Upper lobe of right lung (tissue), 1 donor: ENCODE measurements at places on chromosomes 12 and 14. TPM values are rescaled to one million over a fixed set of nuclear protein-coding genes. Genes with fewer than 3 reads are reported as not detected.

The ZDHHC22 gene
- not detected for total RNA-seq

The TESPA1 gene
- total RNA-seq, result 6.7 TPM

DNA sequence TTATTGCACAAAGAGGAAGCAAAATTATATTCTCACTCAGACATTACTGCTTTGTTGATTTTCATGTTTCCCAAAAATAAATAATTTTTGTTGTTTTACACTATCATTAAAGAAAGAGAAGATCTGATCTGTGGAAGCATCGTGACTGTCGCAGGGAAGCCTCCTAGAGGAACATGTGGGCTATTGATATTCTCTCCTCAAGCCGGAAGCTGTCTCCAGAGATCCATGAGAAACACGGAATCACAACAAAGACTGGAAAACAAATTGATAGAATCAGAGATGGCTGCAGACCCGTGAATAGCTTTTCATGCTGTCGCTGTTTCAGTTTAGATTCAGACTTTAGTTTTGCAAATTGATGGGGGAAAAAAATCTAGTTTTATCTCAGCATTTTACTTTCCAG is 235.2 kb upstream of the TMPO start:
- no peak overlapping the region for H3K27ac ChIP-seq
- H3K27me3 ChIP-seq, result no peaks in the 10 kb centered on the region
- no peak overlapping the region for H3K4me3 ChIP-seq
- H3K4me1 ChIP-seq, result no peaks in the 10 kb centered on the region

The FAM161B gene
- total RNA-seq, result 3.8 TPM

The ADCY6 gene
- 42.9 TPM for total RNA-seq

The KRT5 gene
- total RNA-seq, result 8.8 TPM

DNA sequence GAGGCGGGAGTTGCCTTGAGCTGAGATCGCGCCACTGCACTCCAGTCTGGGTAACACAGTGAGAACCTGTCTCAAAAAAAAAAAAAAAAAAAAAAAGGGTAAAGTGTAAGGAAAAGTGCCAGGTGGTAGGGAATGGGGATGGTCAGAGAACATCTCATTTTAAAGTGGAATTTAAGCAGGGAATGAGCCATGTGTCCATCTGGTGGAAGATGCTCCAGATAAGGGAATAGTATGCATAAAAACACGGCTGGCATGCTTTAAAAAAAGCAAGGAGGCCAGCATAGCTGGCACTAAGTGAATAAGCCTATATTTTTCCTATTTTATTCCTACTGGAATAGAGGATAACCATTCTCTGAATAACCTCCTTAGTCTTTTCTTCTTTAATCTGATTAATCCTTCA is 33.7 kb downstream of the FAM186A start:
- no peaks in the 10 kb centered on the region for H3K4me1 ChIP-seq
- H3K4me3 ChIP-seq, result no peak overlapping the region
- no peak for DNase-seq
- no peaks in the 10 kb centered on the region for H3K36me3 ChIP-seq
- H3K27ac ChIP-seq, result no peak overlapping the region

- H3K27ac ChIP-seq, result no peak overlapping the region
- H3K4me3 ChIP-seq, result no peak overlapping the region
- no peaks in the 10 kb centered on the region for H3K4me1 ChIP-seq
- H3K27me3 ChIP-seq, result no peaks in the 10 kb centered on the region
- no peak for DNase-seq
- no peaks in the 10 kb centered on the region for H3K36me3 ChIP-seq
Observed at GRCh38 chr14:42110167-42110566, 503.5 kb downstream of the LRFN5 start.

- no peaks in the 10 kb centered on the region for H3K36me3 ChIP-seq
- no peak overlapping the region for H3K27ac ChIP-seq
- no peak for DNase-seq
- peaks cover 4% of the 10 kb centered on the region for H3K27me3 ChIP-seq
Observed at GRCh38 chr14:106309423-106309822, 783.0 kb downstream of the TMEM121 start.

GRCh38 chr14:49303946-49304516 is 282.1 kb downstream of the RPS29 start:
- no peaks in the 10 kb centered on the region for H3K27me3 ChIP-seq
- no peak overlapping the region for H3K27ac ChIP-seq
- H3K4me1 ChIP-seq, result no peaks in the 10 kb centered on the region
- H3K4me3 ChIP-seq, result no peak overlapping the region

DNA sequence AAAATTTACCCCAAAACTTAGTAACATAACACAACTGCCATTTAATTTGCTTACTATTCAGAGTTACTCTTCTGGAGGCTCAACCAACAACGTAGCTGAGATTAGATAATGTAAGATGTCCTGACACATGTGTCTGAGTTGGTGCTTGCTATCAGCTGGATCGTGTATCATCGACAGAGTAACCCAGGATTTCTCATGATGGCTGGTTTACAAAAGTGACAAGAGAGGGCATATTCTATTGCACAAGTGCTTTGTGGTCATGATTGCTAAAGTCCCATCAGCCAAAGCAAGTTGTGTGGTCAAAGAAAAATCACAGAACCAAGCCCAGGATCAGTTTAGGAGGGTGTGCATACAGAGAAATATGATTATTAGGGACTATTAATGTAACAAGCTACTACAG is 73.4 kb downstream of the CAPZA3 start:
- no peak overlapping the region for H3K4me3 ChIP-seq
- H3K27ac ChIP-seq, result no peak overlapping the region
- H3K4me1 ChIP-seq, result no peaks in the 10 kb centered on the region
- no peak for DNase-seq

DNA sequence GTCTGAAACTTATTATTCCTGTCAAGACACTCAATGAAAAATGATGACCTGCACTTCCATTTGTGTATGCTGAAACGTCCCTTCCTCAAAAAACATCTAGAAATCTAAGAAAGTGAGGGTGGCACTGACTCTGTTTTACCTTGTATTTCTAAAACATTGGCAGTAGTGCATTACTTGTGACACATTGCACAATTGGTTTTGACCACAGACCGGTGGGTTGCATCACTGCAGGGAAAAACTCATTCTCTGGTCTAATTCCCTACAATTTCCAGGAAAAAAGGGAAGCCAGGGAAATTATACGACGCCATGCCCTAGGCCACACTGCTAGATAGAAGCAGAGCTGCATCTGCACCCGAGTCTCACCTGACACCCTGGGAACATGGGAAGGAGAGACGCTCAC is 156.7 kb downstream of the NTF3 start:
- H3K27ac ChIP-seq, result no peak overlapping the region
- H3K4me1 ChIP-seq, result peaks cover 7% of the 10 kb centered on the region
- H3K4me3 ChIP-seq, result no peak overlapping the region
- H3K27me3 ChIP-seq, result no peaks in the 10 kb centered on the region
- no peak for DNase-seq

The TMEM63C gene
- 0.06 TPM for total RNA-seq

GRCh38 chr14:100287202-100287997 is 18.8 kb downstream of the SLC25A29 start:
- peak; percentile 31 for DNase-seq
- H3K4me3 ChIP-seq, result no peak overlapping the region
- H3K27me3 ChIP-seq, result no peaks in the 10 kb centered on the region
- no peak overlapping the region for H3K27ac ChIP-seq
- H3K36me3 ChIP-seq, result peaks cover 7% of the 10 kb centered on the region

DNA sequence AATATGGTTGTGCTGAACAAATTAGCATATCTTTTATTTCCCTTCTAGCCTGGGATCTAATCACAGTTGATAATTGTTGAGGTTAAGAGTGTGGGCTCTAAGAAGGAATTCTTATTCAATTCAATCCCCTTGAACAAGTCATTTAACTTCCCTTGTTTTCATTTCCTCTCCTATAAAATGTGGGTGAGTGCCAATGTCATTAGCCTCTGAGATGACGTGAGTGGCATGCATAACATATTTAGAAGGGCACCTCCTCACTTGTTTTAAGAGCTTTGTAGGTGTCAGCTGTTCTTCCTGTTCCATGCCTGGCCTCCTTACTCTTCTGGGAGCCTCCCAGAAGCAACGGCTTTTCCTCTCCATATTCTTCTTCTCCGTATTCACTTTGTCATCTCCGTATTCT is 155.4 kb upstream of the NEDD1 start:
- no peak for DNase-seq
- H3K4me1 ChIP-seq, result no peaks in the 10 kb centered on the region
- no peak overlapping the region for H3K27ac ChIP-seq
- no peaks in the 10 kb centered on the region for H3K36me3 ChIP-seq
- no peaks in the 10 kb centered on the region for H3K27me3 ChIP-seq
- H3K4me3 ChIP-seq, result no peak overlapping the region

DNA sequence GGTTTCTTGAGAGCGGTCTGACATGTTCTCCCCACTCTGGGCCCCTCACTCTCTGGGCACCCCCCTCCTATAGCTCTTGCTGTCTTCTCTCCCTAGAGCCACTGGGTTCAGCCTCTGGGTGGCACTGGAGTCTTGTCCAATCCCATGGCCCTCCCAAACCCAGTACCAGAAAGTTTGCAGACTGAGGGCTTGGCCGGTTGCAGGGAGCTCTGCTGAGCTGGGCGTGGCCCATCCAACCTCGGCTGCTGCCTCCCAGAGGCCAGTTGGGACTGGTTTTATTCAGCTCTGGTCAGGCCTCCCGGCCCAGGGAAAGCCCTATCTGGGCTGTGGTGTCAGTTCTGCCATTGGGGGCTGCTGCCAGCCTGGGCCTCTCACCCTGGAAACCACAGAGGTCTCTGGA is 37.9 kb downstream of the ISCA2 start:
- DNase-seq, result no peak
- no peaks in the 10 kb centered on the region for H3K36me3 ChIP-seq
- peaks cover 3% of the 10 kb centered on the region for H3K4me1 ChIP-seq
- no peaks in the 10 kb centered on the region for H3K27me3 ChIP-seq
- H3K4me3 ChIP-seq, result no peak overlapping the region
- H3K27ac ChIP-seq, result no peak overlapping the region

- no peaks in the 10 kb centered on the region for H3K4me1 ChIP-seq
- no peak for DNase-seq
- no peaks in the 10 kb centered on the region for H3K27me3 ChIP-seq
Observed at GRCh38 chr14:94748667-94749347, 21.1 kb downstream of the GSC start.

- H3K4me1 ChIP-seq, result peaks cover 4% of the 10 kb centered on the region
- no peak for DNase-seq
- H3K27ac ChIP-seq, result no peak overlapping the region
- no peaks in the 10 kb centered on the region for H3K27me3 ChIP-seq
- no peaks in the 10 kb centered on the region for H3K36me3 ChIP-seq
Observed at GRCh38 chr12:1130164-1130563, 139.1 kb downstream of the ERC1 start.

The GPR84 gene
- total RNA-seq, result 0.96 TPM

DNA sequence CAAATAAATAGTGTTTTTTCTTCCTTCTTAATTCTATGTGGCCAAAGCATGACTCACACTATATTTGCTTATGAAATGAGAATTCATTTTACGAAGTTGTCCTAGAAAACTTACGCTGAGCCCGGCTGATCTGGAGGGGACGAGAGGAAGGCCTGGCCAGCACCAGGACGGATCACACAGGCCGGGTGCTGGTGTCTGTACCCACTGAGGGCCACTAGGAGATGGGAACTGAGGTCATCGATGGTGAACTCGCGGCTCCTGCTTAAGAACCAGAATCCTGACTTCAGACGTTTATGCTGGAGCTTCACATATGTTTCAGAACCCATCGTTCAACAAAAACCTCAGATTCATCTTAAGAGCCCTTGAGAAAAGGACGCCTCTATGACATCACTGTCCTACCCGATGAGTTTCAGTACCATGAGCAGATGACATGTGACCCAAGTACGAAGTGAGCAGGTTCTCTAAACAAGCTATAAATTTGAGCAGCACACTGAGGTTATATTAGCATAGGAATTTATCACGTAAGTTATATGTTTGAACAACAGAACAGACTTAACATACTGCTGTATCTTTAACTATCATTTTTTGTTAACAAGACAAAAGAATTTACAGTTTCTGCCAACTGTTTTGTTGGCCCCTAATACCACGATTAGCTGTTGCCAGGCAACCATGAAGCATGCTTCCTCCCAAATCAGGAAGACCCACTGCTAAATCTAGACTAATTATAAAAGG is 111.9 kb downstream of the FOXN3 start:
- DNase-seq, result no peak
- peaks cover 47% of the 10 kb centered on the region for H3K4me1 ChIP-seq
- no peaks in the 10 kb centered on the region for H3K27me3 ChIP-seq
- H3K36me3 ChIP-seq, result no peaks in the 10 kb centered on the region
- H3K4me3 ChIP-seq, result no peak overlapping the region

DNA sequence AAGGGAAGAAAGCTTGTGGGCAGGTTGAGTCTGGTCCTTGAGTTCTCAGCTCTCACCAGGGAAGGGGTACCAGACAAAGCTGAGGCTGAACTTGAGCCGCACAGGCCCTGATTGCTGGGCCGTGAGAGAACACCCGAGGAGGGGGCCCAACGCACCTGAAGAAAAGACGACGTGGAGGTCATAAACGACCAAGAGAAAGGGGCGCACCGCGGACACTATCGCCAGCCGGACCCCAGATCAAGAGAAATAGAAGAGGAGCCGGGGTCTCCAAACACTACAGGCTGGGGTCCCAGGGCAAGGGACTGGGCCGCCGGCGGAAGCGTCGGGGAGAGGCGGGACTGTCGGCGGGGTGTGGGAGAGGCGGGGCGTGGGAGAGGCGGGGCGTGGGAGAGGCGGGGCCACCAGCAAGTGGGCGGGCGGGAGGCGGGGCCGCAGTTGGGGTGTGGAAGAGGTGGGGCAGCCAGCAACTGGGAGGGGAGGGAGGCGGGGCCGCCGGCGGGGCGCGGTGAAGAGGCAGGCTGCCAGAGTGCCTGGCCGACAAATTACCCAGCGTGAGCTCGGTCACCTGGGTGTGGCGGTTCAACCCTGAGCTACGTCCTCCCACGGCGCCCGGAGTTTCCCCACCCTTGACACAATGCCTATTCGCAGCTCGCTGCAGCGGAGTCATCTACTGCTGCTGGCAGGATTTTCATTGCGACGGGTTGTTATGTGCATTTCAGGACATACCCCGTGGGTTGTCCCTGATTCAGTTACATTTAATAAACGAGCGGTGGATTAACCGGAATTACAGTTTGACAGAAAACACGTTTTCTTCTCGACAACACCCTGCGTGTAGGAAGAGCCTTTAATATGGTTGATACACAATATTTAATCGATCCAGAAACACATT is 15.5 kb upstream of the NEMF start:
- H3K27me3 ChIP-seq, result no peaks in the 10 kb centered on the region
- no peaks in the 10 kb centered on the region for H3K36me3 ChIP-seq
- peak overlapping the region; percentile 94 for H3K27ac ChIP-seq
- peak overlapping the region; percentile 74 for H3K4me3 ChIP-seq
- H3K4me1 ChIP-seq, result peaks cover 22% of the 10 kb centered on the region

The GARIN6 gene
- not detected for total RNA-seq

The HECTD4 gene
- total RNA-seq, result 54.7 TPM

GRCh38 chr12:92757597-92758121 is 54.9 kb downstream of the PLEKHG7 start:
- H3K36me3 ChIP-seq, result no peaks in the 10 kb centered on the region
- DNase-seq, result no peak
- H3K27me3 ChIP-seq, result no peaks in the 10 kb centered on the region
- no peak overlapping the region for H3K4me3 ChIP-seq
- no peak overlapping the region for H3K27ac ChIP-seq

DNA sequence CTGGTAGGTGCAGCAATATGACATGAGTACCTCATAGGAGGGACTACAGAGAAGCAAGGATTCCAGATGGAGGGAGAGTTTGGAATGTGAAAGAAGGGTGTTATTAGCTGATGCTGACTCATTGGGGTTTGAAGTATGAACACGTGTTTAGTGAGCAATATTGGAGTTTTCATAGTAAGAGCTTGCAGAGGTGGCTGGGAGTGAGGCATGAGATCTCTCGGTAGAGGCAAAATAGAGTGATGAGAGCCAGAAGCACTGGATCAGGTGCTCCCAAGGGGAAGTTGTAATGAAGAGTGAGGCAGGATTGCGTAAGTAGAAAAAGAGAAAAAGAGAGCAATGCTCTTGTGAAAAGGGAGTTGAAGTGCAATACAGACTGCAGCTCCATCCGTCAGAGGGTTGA is 42.1 kb downstream of the MGST1 start:
- no peaks in the 10 kb centered on the region for H3K4me1 ChIP-seq
- H3K4me3 ChIP-seq, result no peak overlapping the region
- H3K27ac ChIP-seq, result no peak overlapping the region
- no peaks in the 10 kb centered on the region for H3K36me3 ChIP-seq
